NCI-H1436 treated with DMSO at 0.1 percent for 48 hours (cell line): ENCODE measurements at places on chromosomes 11 and 22.

GRCh38 chr11:114131461-114131864 is 72.0 kb downstream of the ZBTB16 start:
- peak; percentile 13 for DNase-seq

DNA sequence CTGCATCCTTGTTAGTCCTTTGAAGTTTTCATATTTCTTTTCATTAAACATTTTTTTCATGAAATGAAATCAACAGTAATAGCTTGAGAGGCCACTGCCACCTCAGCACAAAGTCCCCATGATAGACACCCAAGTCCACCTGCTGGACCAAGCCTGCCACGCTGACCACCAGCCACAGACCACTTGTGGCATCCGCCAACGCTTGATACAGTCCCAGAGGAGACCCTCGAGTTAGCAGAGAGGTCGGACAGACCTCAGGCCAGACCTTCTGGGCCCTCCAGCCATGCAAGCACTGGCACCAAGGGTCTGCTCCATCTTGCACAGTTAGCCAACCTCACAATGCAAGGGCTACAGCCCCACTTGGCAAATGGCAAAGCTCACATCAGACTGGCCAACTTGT is 91.8 kb upstream of the RTL6 start:
- no peak for DNase-seq

DNA sequence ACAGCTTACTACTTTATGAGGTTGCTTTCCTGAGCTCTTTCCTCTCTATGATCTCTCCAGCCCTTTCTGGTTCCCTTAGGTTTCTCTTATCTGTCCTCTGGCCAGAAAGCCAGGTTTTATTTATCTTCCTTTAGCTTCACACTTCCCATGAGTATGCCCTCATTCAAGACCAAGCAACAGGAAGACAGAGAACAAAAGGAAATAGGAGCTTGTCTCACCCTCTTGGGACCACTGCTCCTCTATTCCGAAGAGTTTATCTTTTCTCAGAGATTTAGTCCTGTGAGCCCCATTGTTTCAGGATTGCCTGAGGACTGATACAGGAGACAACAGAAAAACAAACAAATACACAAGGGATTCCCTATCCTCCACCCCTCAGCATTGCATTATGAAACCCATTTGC is 62.4 kb upstream of the CCDC179 start:
- no peak for DNase-seq

GRCh38 chr11:13210424-13210823 is 67.2 kb upstream of the BMAL1 start:
- DNase-seq: no peak

- DNase-seq: no peak
Measured at GRCh38 chr22:28351476-28351875, 328.2 kb downstream of the TTC28 start.

GRCh38 chr22:46764140-46764680 is 1.8 kb downstream of the TBC1D22A start:
- DNase-seq: no peak

- no peak for DNase-seq
Measured at GRCh38 chr11:83047515-83048225, 24.0 kb downstream of the RAB30 start.

GRCh38 chr22:42764895-42765363 is 44.3 kb upstream of the A4GALT start:
- DNase-seq: no peak

- no peak for DNase-seq
Measured at GRCh38 chr22:21673534-21674321, 7.9 kb downstream of the PPIL2 start.

- no peak for DNase-seq
Measured at GRCh38 chr22:38433871-38434270, 21.1 kb downstream of the KCNJ4 start.

- DNase-seq: no peak
Measured at GRCh38 chr11:43381802-43382201, 23.1 kb downstream of the TTC17 start.

- DNase-seq: no peak
Measured at GRCh38 chr11:75503531-75504099, 22.1 kb downstream of the GDPD5 start.

GRCh38 chr11:65126624-65127274 is 4.6 kb downstream of the MRPL49 start:
- no peak for DNase-seq

- DNase-seq: no peak
Measured at GRCh38 chr22:42857845-42858481, 890 bp upstream of the ARFGAP3 start.

- DNase-seq: no peak
Measured at GRCh38 chr11:61281581-61282250, 13.4 kb downstream of the VWCE start.

DNA sequence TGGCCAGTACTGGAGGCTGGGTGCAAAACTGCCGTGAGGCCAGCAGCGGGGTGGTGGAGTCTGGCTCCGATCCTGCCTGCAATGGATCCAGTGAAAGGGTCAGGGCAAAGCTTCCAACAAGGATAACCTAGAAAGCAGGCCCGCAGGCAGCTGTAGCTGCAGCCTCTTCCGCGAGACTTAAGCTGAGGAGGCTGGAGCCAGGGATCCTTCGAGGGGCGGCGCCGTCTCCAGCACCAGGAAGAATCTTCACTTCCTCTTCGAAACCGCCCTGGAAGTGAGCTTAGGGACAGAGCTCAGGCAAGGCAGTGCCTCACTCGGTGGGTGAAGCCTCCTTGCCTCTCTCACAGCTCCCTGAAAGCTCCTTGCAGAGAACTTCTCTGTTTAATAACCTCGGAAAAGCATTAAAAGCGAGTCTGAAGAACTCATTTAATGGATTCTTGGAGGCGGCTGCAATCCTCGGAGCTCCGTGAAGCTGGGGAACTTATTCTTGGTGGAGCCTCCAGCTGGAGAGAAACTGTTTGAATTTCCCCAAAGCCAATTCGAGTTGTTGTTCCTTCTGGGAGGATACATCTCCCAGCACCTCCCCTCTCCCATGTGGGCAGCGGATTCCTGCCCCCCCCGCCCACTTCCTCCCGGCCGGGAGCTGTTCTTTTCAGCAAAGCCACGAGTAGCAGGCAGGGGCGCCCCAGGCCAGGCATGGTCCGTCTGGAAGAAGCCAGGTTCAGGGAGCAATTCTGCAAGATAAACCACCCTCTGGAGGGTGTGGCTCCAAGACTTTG is 169.9 kb downstream of the CTTN start:
- no peak for DNase-seq
